ENCODE measurements at places on chromosomes 12 and 14. TPM values are rescaled to one million over a fixed set of nuclear protein-coding genes. Genes with fewer than 3 reads are reported as not detected.

APOLD1 gene
- 0.19 TPM for total RNA-seq

NELL2 gene
- 0.11 TPM for total RNA-seq

GPR65 gene
- not detected for total RNA-seq

PDZRN4 gene
- not detected for total RNA-seq

CFAP54 gene
- 0.59 TPM for total RNA-seq

P2RX2 gene
- not detected for total RNA-seq

FLVCR2 gene
- 9.2 TPM for total RNA-seq
